Stimulated activated CD4-positive, alpha-beta T cell treated with anti-CD3 and anti-CD28 coated beads, TNF-alpha, amount 100 ng/mL, for 4 hours (primary cell): ENCODE measurements at places on chromosomes 12 and 14.

- no peak for DNase-seq
Measured at GRCh38 chr12:53990311-53991076, 5.5 kb downstream of the HOXC10 start.

- DNase-seq, result no peak
Measured at GRCh38 chr12:123914726-123915333, 57.8 kb downstream of the CCDC92 start.

GRCh38 chr12:49298160-49298559, 3.2 kb downstream of the PRPH start:
- DNase-seq, result no peak

DNA sequence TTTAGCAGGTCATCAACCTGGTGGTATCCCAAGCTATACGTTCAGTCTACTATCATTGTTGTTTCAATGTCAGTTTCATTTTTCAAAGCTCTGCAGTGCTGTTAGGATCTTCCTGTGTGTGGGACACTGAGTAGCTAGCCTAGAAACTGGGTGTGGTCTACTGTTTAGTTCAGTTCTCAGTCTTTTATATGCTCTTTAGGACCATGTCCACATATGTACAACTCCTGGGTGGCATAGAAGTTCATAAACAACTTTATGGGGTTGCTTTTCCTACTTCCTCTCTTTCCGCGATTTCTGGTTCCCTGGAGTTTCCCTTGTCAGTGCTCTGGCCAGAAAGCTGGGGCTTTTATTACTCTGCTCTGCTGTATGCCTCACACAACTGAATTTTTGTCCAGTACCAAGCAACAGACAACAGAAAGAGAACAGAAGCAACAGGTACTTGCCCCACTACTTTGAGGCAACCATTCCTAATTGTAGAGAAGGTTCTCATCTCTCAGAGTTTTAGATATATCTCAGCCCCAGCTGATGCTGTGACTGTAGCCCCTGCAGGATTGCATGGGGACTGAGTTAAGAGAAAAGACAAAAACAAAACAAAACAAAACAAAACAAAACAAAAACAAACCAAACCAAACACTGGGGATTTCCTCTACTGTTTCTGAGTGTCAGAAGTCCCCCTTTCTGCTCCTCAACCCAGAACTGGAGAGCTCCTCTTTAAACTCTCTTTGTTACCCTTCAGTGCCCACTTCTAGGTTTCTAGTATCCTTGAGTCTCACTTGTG, 30.3 kb downstream of the MIS18BP1 start:
- no peak for DNase-seq

DNA sequence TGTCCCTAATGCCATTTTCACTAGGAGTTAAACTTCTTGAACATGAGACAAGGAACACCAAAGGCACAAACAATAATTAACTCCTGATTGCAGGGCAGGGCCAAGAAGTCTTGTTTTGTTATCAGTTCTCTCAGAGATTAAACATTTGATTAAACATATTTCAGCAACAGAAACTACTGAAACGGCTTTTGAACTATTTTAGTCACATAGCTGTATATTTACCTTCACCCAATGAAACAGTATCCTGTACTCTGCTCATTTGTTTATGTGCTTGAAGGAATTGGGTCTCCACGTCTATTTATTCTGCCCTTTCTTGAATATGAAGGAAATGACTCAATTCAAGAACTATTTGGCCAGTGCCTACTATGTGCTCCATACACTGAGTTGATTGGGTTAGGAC, 51.3 kb upstream of the PTCSC3 start:
- no peak for DNase-seq

GRCh38 chr14:24231263-24232120, 675 bp downstream of the NEDD8 start:
- no peak for DNase-seq

DNA sequence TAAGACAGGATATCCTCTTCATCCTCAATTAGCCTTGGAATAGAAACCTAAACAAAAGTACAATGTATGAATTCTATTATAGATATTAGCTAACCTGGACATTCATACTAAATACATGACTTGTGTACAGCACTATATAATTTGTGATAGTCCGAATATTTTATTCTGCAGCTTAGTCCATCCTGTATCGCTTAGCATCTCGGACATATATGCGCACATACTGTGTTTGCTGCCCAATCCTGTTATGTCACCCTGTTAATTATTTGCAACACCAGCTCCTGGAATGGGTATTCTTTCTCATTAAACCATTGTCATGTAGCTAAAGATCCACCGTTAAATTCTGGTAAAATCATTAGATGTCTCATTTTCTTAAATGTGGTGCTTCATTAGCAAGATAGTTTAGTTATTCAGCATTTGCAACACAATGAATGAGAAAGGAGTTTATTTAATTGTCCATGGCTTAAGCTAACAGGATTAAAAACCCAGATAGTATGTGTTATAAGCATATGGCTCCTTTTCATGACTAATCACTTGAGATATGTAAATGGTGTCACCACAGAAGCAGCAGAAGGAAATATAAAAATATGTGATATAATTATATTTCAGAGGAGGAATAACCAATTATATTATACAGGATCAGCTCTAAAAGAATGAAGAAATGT, 156.0 kb upstream of the ARHGAP5 start:
- no peak for DNase-seq

- DNase-seq, result no peak
Measured at GRCh38 chr14:100668352-100668751, 58.3 kb upstream of the DLK1 start.

DNA sequence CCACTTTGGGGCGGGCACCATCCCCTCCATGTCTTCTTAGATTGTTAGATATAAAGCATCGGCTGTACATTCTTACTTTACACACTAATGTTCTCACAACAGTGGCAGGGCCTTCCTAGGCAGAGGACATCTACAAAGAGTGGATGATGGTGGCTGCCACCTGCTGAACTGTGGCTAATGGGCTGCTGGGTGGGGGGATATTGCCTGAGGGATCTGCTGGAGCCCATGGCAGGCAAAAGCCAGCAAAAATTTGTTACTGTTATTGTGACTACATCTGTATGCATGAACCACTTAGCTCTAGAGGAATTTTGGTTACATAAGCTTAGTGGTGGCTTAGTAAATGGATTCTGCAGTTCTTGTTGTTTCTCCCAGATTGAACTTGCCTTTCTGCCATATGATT, 52.6 kb downstream of the DIP2B start:
- no peak for DNase-seq

- no peak for DNase-seq
Measured at GRCh38 chr12:111201036-111201435, 167.9 kb downstream of the PHETA1 start.

DNA sequence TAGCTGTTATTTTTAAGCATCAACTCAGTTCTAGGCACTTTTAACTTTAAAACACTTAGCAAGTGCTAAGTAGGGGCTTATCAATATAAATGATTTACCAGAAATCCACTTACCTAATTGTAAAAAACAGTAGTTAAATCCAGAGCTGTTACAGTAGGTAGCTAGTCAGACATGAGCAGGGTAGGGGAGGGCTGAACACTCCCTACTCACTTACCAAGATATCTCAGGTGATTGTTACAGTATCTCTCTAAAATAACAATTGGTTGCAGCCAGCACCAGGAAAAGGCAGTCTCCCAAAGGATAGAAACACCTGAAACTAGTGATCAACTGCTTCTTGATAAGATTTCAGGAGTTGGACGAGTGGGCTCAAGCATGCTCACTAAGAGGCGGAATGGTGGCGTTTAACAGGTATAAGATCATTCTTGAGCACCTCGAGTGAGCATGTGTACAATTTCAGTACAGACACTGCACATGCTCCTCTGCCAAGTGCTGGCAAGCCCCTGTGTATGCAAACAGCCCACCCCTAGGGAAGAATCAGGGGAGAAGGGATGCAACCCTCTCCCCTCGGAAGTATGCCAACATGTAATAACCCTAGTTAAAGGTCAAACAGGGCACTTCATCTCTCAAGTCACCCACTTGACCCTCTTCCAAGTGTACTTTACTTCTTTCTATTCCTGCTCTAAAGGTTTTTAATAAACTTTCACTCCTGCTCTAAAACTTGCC, 1113.6 kb upstream of the SEL1L start:
- no peak for DNase-seq

- DNase-seq, result no peak
Measured at GRCh38 chr14:47269756-47270492, 405.5 kb downstream of the MDGA2 start.

DNA sequence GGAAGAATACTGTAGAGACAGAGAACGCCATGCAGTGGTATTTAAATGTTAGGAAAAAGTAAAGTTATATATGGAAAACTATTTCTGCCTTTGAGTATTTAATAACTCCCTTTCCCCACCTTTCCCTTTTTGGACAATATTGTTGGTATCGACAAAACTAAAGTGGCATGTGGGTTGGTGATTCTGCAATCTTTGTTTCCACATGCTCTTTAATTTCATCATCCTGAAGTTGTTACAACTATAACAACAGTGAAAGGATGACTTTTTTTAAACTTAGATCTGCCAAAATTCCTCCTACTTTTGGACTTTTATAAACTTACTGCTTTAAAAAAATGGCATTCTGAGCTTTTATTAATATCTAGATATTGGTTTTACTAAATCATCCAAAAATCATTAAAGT, 25.3 kb downstream of the TTC8 start:
- DNase-seq, result no peak

GRCh38 chr14:51396222-51396815, 156.3 kb downstream of the TMX1 start:
- DNase-seq, result no peak

GRCh38 chr12:108820707-108821406, 36.5 kb downstream of the SSH1 start:
- no peak for DNase-seq

- no peak for DNase-seq
Measured at GRCh38 chr12:32116897-32117296, 10.2 kb downstream of the BICD1 start.

- DNase-seq, result no peak
Measured at GRCh38 chr12:94184995-94185719, 36.8 kb downstream of the PLXNC1 start.

- DNase-seq, result no peak
Measured at GRCh38 chr14:105389976-105390848, 8.1 kb upstream of the TEX22 start.

GRCh38 chr14:86481104-86481503, 951.2 kb downstream of the FLRT2 start:
- DNase-seq, result no peak

DNA sequence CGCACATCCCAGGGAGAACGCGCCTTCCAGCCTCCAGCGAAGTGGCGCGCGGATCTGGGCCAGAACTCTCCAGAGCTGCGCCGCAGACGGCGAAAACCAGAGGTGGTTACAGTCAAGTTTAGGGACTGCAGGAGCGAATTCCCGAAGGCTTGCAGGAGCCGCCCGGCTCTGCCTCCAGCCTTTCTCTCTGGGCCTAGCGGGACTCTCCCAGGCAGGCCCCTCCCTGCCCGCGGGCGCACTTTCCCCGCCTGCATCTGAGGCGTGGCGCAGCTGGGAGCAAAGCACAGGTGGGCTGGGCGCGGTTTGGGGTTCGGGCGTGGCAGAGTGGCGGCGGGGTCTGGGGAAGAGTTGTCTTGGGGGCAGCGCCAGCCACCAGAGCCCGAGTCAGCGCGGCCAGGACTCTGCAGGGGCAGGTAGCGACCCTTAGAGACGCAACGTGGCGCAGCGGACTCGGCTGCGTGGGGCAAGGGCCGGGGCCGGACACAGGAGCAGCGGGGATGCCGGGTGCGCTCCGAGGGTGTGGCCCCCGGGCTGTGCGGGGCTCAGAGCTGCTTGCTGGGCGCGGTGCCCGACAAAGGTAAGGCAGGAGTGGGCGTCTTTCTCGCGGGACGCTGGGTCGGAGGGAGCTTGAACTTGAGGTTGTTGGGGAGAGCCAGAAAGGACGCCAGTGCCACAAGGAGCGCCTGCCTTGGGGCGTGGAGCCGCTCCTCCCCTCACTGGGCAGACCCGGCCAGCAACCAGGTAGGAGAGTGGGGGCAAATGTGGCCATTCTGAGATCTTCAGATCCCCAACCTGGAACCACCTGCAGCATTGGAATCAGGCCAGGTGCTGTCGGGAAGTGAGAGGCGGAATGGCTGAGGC, 1126.0 kb downstream of the AACS start:
- DNase-seq, result no peak

GRCh38 chr12:42145552-42146215, 1.0 kb upstream of the GXYLT1 start:
- DNase-seq, result no peak

GRCh38 chr12:76876696-76877229, 2.1 kb downstream of the CSRP2 start:
- no peak for DNase-seq

GRCh38 chr12:8697120-8697475, 693 bp upstream of the RIMKLB start:
- DNase-seq, result no peak

- no peak for DNase-seq
Measured at GRCh38 chr12:108115123-108116121, 13.7 kb upstream of the WSCD2 start.

- no peak for DNase-seq
Measured at GRCh38 chr12:127240249-127240929, 1026.6 kb upstream of the TMEM132C start.

GRCh38 chr12:112996501-112996900, 18.2 kb downstream of the OAS2 start:
- no peak for DNase-seq

GRCh38 chr12:92124689-92125029, 21.0 kb downstream of the BTG1 start:
- no peak for DNase-seq

- peak; percentile 66 for DNase-seq
Measured at GRCh38 chr14:50082784-50083466, 33.4 kb downstream of the VCPKMT start.

DNA sequence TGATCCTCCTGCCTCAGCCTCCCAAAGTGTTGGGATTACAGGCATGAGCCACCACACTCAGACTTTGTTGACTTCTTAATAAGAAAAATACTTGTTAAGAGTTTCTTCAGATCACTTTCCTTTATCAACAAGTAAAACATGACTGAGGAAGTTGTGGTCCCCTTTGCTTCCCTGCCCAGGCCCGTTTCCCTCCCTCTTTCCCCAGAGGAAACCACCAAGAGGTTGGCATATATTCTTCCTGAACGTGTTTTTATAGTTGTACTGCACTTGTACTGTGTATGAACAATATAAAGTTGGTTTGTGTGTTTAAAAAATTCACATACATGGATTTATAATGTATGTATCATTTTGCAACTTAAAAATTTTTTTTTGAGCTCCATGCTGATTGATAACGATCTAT, 28.4 kb downstream of the PTPN11 start:
- DNase-seq, result no peak

GRCh38 chr14:65631040-65631439, 218.5 kb downstream of the FUT8 start:
- no peak for DNase-seq

GRCh38 chr14:63759456-63759855, 31.6 kb upstream of the SGPP1 start:
- DNase-seq, result no peak

DNA sequence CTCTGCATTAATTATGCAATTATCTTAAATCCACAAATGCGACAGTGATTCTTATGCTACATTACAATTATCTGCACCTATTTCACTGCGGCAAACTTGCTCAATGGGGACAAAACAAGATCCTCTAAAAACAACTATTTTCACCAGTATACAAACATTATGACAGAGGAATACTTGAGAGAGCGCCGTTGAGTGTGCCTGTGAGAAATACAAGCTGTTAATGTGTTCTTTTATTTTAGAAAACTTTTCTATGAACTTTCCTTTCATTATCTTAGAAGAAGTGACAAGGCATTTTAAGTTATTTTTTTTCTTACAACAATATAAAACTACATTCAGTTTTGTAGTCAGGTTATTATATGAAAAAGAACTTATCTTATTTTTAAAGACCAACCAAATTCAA, 1247.0 kb downstream of the FSCB start:
- no peak for DNase-seq

- no peak for DNase-seq
Measured at GRCh38 chr14:54792288-54792687, 110.3 kb downstream of the GCH1 start.
